ENCODE measurements at places on chromosomes 5 and 9.

GRCh38 chr5:96876292-96876850 lies at the start of gene ERAP2:
TSS of gene ERAP2 (plus strand) at chr5:96876500. CDS start at chr5:96879686, 3,186 bp downstream.
- DNase-seq, result no peak

- DNase-seq, result no peak
Measured at GRCh38 chr9:1881708-1882295, 133.3 kb upstream of the SMARCA2 start.

GRCh38 chr5:59174248-59174844 lies 591.5 kb downstream of the RAB3C start:
- DNase-seq, result no peak

GRCh38 chr5:143314099-143314498 lies 89.4 kb downstream of the NR3C1 start:
- no peak for DNase-seq

GRCh38 chr5:98911280-98912040 lies 17.3 kb downstream of the CHD1 start:
- DNase-seq, result no peak

- DNase-seq, result no peak
Measured at GRCh38 chr5:16568875-16569580, 47.8 kb downstream of the RETREG1 start.

- no peak for DNase-seq
Measured at GRCh38 chr9:21294364-21294774, 10.7 kb downstream of the IFNA5 start.

DNA sequence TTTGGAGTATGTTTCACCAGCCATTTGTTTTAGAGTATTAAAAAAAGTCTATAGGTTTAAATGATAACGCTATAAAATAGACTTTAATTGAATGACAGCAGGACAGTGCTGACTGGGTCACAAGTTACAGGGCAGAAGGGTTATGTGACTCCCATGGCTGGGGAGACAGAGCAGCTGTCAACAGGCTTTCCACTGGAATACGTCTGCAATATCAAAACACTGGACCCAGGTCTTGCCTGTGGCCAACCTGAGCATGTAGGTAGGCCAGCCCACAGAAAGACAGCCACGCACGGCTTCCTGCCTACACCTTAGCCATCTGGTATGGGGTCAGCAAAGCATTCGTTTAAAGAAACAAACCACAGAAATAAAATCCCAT lies 80.7 kb downstream of the OTULIN start:
- DNase-seq, result no peak

GRCh38 chr9:100848726-100849125 lies 179.8 kb upstream of the PLPPR1 start:
- DNase-seq, result no peak

DNA sequence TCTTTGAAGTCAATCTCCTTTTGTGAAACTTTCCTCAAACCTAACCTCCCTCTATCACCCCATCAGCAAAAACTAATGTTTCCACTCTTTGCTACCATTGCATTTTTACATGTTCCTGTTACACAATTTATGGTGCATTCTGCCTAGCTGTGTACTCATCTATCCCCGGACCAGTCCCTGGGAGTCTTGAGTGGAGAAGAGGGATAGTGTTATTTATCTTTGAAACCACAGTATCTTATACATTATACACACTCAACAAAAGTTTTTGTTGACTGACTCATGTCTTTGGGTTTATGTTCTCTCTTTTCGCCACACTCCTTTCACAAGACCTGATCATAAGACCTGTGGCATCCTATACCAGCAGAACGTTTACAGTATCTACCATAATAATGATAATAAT lies 26.4 kb downstream of the TNFAIP8 start:
- no peak for DNase-seq

DNA sequence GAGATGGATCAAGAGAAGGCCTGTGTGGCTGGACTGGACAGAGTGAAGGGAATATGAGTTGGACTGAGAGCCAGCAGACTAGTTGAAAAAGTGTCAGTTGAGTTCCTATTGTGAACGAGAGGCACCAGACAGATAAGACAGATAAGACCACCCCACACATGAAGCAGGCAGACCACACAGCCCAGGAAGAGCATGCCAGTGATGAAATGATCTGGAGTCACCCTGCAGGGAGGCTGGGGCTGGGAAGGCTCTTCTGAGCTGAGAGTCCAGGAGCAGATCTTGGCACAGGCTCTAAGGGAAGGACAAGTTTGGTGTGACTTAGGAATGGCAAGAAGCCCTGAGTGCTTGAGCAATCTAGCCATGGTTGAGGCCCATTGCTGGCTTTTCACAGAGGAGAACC lies 10.6 kb upstream of the SLC25A48 start:
- no peak for DNase-seq

DNA sequence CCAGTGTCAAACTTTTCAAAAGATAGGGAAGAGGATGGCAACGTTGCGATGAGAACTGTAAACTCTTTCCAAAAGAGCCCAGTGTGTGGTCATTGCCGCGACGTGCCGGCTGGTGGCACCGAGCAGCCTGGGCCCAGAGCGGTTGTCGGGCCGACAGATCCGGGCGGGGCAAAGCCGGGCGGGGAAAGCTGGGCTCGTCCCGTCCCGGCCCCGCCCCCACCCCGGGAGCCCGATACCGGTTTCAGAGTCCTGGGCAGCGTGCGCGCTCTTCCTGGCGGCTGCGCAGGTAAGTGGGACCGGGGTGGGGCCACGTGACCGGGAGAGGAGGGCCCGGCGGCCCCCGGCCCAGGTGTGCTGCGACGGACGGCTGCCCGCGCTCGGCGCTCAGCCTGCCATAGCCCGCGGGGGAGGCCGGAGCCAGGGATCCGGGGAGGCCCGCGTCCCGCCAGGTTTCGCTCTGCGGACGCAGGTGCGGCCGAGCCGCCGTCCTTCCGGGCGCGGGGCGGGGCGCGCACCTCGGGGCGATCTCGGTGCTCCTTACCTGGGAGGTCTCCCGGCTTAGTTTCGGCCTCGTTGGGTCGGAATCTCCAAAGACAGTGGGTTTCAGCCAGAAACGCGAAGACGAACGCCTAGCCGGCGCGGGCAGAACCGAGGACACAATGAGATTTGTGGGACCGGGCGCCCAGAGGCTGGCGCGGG lies at the start of gene MARVELD2:
Gene MARVELD2, plus strand, starts transcription at position 232 of the 699 bp plus-strand sequence. CDS start 4,270 bp downstream, outside the sequence.
- peak; percentile 38 for DNase-seq

- no peak for DNase-seq
Measured at GRCh38 chr5:118325931-118326330, 662.4 kb downstream of the DTWD2 start.

GRCh38 chr9:114754581-114754980 lies 51.3 kb downstream of the TNFSF15 start:
- DNase-seq, result no peak

GRCh38 chr9:98709968-98710965 lies 1.5 kb upstream of the GABBR2 start:
- DNase-seq, result no peak

- no peak for DNase-seq
Measured at GRCh38 chr5:72246954-72247442, 73.0 kb downstream of the MRPS27 start.

DNA sequence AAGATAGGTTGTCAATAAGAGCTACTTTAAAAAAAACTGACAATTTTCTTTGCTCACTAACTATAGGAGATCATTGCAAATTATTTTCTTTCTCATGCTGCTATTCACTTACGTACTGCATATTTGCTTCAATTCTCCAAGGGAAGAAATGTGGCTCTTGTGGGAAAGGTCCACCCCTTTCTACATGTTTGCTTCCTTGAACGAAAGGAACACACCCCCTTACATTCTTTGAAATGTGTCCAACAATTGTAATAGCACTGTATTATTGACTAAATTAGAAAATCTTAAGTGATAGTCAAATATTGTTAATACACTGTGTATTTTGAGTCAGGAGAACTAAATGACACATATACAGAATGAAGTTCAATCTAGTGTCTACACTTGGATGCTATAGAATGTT lies 5.2 kb downstream of the MEF2C start:
- no peak for DNase-seq

- DNase-seq, result no peak
Measured at GRCh38 chr9:72462340-72462739, 59.1 kb upstream of the TMC1 start.

- no peak for DNase-seq
Measured at GRCh38 chr5:134568337-134568700, 42.8 kb downstream of the JADE2 start.

- peak; percentile 16 for DNase-seq
Measured at GRCh38 chr5:141877356-141878185, 639 bp downstream of the PCDH1 start.

DNA sequence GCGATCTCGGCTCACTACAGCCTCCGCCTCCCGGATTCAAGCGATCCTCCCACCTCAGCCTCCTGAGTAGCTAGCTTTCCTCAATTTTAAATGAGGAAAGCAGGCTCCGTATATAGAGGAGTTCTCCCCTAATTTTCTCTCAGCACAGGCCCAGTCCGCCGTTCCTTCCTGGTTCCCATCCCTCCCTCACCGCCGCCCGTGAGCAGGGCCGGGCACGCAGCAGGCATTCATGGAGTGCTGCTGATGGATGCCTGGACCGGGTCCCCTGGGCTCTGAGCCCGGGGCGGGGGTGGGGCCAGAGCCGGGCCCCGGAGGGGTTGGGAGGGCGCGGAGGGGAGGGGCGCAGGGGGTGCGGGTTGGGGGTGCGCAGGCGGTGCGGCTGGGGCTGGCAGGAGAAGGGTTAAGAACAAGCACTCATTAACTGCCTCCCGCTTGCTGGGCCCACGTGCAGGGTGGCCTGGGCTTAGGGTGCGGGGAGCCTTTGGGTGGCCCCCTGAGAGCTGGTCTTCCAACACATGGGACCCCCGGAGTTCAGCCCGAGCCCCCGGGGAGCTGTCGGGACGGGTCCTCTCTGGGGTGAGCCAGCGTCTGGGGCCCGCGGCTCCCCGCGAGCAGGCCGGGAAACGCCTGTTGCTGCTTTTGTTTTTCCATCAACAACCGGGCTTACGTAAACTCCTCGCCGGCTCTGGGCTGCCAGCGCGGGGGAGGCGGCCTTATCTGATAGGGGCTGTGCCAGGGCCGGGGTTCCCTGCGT lies 33.7 kb downstream of the LHX2 start:
- no peak for DNase-seq

DNA sequence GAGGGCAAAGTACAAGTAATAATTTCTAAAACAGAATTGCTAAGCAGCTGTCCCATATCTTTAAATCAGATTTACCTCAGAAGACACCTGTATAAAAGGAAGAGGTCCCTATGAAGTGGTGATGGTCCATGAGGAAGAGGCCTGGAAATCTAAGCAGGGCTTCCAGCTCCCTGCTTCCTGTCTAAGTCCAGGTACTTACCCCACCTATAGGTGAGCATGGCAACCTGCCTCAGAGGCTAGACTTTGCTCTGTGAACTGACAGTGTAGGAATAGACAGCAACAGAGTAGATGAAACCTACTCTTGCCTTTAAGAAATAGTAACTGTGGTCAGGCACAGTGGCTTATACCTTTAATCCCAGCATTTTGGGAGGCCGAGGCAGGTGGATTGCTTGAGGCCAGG lies 55.8 kb upstream of the ARRDC3 start:
- DNase-seq, result no peak

DNA sequence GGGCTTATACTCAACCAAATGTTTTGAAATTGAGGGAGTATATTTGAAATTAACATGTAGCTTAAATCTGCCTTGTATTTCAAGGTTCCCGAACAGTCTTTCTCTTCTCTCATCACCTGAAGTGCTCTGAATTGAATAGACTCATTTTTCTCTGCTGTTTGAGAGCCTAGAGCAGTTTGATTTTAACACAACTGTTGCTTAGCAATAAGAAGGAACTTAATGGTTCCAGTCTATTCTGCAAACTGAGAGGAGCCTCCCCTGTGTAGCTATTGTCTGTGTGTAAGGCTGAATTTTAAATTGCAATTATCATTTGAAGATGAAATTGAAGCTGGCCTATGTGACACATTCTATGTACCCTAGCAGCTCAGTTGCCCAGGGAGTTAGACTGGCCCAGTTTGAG lies 87.1 kb upstream of the CKMT2 start:
- no peak for DNase-seq

GRCh38 chr9:92385953-92386352 lies 18.4 kb downstream of the OGN start:
- DNase-seq, result no peak

DNA sequence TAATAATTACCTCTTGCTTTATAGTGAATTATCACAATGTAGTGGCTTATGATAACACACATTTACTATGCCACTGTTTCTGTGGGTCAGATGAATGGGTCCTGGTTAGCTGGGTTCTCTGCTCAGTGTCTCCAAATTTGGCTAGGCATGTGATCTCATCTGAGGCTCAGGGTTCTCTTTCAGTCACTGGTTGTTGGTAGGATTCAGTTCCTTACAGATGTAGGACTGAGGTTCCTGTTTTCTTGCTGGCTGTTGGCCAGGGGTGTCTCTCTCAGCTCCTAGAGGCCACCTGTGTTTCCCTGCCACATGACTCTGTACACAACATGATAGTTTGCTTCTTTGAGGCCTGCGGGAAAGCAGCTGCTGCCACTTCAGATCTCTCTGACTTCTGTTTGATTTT lies 7.1 kb downstream of the NFX1 start:
- no peak for DNase-seq

- DNase-seq, result no peak
Measured at GRCh38 chr5:90135779-90136378, 273.7 kb downstream of the CETN3 start.

- no peak for DNase-seq
Measured at GRCh38 chr5:418162-419121, 24.5 kb upstream of the EXOC3 start.

DNA sequence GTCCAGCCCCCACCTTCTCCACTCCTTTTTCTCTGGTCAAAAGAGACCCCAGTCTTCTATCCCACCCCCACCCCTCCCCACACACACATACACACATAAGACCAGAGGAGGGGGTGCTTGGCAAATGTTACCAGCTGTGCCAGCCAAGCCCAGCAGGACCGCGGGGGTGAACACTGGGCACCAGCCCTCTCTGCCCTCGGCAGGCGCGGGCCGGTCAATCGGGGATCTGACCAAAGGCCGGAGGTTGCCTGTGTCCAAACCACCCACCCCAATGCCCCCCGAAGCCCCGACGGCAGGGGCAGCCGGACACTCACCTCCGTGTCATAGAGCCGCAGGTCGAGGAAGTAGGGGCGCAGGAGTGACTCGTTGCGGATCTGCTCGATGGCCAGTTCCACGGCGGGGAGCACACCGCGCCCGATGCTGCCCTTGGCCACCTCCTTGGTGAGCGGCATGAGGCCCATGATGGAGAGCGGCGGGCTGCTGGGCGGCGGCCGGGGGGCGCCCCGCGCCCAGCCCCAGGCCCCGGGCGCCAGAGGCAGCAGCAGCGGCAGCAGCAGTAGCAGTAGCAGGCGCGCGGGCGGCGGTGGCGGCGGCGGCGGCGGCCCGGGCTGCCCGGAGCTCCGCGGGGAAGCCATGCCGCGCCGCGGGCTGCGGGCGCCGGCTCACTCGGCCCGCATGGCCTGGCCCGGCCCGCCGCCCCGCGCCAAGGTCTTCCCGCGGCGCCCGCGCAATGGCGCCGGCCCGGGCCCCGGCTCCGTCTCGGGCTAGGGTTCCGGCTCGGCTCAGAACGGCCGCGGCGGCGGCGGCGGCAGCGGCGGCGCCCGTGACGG lies 417 bp downstream of the GABBR2 start:
- no peak for DNase-seq

DNA sequence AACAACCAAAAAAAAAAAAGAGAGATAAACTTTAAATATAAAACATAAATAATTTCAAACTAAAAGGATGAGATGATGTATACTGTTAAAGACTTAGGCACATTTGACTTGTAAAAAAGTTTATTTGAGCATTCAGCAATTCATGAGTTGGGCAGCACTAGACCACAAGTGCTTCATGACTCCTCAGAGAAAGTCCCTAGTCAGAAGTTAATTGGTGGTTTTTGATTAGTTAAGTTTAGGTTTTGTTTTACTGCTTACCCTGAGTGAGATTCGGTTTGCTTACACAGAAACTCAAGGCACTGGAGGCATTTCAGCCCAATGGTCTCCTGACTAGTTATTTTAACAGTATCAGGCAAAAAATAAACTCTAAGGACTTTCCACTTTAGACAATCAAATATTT lies 129.2 kb downstream of the MARCHF11 start:
- no peak for DNase-seq

Measured in T-helper 9 cell (primary cell).